AG08396 (cell line): ENCODE measurements at places on chromosomes 1 and 21.

GRCh38 chr1:8020032-8020431 lies 6.1 kb downstream of the ERRFI1 start:
- no peak for DNase-seq

GRCh38 chr21:39046236-39046916 lies 136.9 kb downstream of the PSMG1 start:
- no peak for DNase-seq

GRCh38 chr1:39539252-39539790 lies 37.3 kb downstream of the PABPC4 start:
- peak; percentile 86 for DNase-seq

DNA sequence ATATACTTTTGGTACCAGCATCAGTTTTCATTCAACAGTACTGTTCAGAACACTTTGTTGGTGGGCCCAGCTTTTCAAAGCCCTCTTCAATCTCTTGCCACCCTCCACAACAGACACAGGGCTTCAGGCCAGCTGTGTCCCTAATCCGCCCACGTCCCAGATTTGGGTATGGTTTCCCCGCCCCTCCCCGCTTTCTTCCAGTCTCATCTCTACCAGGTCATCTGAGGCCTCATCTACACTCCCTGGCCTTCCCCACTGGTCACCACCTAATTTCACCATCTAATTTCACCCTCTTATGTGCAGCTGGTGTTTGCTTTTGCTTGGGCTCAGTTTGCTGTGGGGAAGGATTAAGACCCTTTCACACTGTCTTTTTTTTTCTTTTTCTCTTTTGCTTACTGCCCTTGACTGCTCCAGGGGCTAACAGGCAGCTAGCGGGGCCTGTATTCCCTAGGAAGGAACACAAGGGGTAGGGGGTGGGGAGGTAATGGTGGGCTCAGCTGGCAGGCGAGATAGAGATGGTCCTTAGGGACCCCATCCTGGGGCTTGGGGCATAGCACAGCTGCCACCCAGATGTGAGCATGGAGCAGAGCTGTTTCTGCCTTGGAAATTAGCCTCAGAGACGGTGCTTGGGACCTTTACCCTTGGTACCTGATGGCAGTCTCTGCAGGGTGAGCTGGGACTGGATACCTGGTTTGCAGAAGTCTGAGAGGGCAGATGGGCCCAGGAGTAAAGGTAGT lies 3.8 kb upstream of the EPB41 start:
- no peak for DNase-seq

GRCh38 chr1:180948641-180949615 lies 36.2 kb downstream of the KIAA1614 start:
- DNase-seq, result no peak

DNA sequence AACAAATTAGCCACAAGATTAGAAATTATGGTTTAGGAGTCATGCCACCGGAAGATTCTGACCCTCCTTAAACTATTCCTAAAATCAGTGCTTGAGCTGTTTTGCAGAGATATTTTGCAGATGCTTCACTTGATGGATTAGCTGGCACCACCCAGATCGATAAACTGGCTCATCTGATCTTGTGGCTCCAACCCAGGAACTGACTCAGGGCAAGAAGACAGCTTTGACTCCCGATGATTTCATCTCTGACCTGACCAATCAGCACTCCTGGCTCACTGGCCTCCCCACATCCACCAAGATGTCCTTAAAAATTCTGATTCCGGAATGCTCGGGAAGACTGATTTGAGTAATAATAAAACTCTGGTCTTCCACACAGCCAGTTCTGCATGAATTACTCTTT lies 221.6 kb downstream of the RHOU start:
- DNase-seq, result no peak

- DNase-seq, result no peak
Measured at GRCh38 chr1:69711190-69711930, 143.6 kb downstream of the LRRC7 start.

DNA sequence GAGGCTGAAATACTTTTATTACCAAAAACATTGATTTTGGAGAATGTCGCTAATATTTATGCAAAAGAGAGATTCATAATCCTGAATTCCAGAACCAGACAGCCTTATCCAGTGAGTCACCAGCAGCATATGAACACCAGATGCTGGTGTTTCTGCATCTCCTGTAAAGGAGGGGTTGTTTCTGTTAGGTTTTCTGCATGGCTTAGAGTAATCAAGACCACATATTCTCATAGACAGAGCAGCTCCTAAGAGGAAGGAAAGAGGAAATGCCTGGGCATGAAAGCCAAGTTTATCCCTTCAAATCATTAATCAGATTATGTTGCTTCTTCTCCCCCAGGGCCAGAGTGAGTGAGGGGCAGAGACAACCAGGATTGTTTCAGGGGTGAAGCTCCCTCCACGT lies 86.2 kb downstream of the NGF start:
- peak; percentile 68 for DNase-seq

GRCh38 chr1:88935522-88936222 lies 44.3 kb upstream of the GTF2B start:
- DNase-seq, result peak; percentile 30

DNA sequence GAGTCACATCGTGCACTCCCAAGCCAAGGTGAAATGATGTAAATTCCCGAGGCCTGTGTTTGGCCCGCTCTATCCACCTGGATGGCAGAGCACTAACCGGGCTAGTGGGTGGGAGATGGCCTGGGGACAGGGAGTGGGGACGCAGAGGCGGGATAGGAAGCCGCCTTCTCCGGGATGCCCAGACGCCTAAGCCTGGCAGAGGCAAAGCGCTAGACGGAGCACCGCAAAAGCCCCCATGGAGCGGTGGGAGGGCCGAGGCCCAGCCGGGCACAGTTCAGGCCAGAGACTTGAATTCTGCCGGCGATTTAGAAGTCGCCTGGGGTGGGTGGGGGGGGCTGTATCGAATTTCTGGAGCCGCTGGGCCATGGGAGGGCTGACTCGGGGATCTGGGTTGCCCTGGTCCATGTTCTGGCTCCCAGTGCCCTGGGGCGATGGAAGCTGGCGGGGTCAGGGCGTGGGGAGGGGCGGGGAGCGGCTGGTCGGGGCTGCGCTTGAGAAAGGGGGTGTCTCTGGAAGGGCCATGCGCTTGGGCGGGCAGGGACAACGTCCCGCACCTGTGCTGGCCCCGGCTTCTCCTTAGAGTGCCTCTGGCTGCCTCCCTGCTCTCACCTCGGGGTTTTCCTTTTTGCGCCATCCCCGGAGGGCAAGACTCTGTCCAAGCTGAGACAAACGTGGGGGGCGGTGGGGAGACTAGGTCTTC lies 28.0 kb downstream of the KIAA2013 start:
- no peak for DNase-seq

DNA sequence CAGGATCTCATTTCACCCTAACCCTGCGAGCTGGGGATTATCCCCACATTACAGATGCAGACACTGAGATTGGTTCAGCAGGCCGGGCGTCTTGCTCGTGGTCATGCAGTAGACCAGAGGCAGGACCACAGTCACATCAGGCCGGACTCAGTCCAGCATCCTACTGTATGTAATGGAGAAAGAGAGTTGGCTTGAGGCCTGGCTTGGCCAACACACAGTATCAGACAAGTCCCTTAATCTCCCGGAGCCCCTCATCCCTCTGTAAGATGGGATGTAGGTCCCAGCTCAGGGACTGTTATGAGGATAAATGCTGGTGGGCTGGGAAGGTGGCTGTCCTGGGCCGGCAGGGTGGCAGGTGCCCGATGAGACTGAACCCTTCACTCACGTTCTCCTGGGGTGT lies 66.1 kb upstream of the ACTL8 start:
- no peak for DNase-seq

DNA sequence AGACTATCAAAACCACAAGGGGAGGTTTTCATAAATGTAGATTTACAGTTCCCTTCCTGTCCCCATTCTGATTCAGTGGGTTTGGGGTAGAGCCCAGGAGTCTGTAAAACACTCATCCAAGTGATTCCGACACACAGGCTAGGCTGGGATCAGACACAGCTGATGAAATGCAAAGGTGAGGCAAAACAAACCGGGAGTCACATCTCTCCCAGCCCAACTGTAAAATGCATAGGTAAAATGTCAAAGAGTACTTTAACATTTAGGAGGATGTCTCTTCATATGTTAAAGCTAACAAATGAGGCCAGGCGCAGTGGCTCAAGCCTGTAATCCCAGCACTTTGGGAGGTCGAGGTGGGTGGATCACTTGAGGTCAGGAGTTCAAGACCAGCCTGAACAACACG lies 45.0 kb downstream of the ZNF281 start:
- no peak for DNase-seq

DNA sequence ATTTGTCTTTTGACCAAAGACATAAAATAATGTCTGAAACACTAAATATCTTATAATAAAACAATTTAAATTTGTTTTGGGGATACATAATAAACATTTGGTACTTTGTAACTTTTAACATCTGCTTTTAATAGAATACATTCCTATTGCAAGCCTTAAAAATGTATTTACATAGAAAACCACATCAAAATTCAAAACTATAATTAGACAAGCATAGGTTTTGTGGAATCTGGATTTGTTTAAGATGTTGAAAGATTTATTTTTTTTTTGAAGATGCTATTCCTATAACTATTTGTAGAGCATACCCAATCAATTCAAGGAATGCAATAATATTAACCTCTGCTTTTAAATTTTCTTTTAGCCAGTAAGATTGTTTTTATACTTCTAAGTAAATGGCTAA lies 125.7 kb downstream of the FMN2 start:
- no peak for DNase-seq

- DNase-seq, result no peak
Measured at GRCh38 chr1:4173731-4174130, 273.7 kb upstream of the C1orf174 start.

- no peak for DNase-seq
Measured at GRCh38 chr1:235424092-235424491, 56.9 kb downstream of the TBCE start.

DNA sequence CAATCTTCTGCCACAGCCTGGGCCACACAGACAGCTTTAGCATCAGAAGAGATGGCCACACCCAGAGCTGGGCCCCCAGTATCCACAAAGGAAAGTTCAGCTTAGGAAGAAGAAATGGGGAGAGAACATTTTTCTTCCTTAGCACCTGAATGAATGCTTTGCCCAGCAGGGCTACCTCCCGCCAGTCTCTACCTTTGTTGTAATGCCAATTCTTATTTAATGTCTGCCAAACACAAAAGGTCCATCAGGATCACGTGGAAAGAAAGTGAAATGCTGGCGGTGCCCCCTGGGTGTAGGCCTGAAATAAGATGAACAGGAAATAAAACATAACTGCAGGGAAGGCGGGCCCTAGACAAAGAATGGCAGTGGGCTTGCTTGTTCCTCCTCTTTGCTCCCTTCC lies 125.6 kb downstream of the CACNA1E start:
- DNase-seq, result no peak

- DNase-seq, result no peak
Measured at GRCh38 chr1:80064524-80064923, 1058.0 kb upstream of the ADGRL4 start.
